ENCODE measurements at places on chromosomes 16 and 17.

GRCh38 chr16:53809088-53809932, 105.4 kb downstream of the FTO start:
- no peak for DNase-seq

DNA sequence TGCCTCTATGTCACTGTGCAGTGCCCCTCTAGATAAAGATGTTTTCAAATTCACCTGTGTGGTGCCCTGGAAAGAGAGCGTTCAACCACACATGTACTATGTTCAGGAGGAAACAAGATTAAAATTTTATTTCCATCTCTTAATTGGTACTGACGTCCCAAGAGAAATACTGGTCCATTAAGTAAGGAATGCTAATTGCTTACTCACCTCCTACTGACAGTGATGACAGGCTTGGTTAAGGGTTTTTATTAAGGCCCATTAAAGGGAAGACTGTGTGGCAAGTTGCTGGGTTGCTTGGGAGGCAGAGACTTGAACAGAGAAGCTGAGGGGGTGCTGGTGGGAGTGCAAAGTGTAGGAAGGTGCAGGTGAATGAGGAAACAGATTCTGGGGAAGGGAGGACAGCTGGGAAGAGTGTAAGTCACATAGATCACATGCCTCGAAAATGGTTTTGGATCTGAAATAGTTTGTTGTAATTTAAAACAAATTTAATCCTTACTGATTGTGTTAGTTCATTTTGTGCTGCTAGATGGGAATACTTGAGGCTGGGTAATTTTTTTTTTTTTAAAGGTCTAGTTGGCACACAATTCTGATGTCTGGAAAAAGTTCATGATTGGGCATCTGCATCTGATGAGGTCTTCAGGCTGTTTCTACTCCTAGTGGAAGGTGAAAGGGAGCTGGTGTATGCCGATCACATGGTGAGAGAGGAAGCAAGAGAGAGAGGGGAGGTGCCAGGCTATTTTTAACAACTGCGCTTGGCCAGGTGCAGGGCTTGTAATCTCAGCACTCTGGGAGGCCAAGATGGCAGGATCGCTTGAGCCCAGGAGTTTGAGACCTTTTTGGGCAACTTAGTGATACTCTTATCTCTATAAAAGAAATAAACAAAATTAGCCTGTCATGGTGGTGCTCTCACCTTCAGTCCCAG, 140.5 kb downstream of the CACNG3 start:
- DNase-seq = no peak

- DNase-seq = no peak
Observed at GRCh38 chr17:19946921-19947320, 30.7 kb downstream of the AKAP10 start.

GRCh38 chr17:77394540-77395295, 253.9 kb downstream of the SEC14L1 start:
- DNase-seq = no peak

GRCh38 chr16:21523411-21524067, 75.8 kb upstream of the METTL9 start:
- DNase-seq = no peak

DNA sequence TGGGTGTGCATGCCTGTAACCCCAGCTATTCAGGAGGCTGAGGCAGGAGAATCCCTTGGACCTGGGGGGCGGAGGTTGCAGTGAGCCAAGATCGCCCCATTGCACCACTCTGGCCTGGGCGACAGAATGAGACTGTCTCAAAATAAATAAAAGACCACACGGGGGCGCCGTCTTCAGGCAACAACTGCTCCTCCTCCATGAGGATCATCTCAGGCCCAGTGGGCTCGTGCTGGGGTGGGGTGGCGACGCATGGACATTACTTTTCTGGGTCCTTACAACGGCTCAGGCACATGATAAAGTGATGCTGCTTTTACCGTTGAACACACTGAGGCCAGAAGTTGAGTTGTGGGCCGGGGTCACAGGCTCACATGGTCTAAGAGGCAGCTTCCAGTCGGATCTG, 56.2 kb downstream of the PRMT7 start:
- peak; percentile 64 for DNase-seq

GRCh38 chr17:12070561-12070960, 49.9 kb downstream of the MAP2K4 start:
- DNase-seq = no peak

DNA sequence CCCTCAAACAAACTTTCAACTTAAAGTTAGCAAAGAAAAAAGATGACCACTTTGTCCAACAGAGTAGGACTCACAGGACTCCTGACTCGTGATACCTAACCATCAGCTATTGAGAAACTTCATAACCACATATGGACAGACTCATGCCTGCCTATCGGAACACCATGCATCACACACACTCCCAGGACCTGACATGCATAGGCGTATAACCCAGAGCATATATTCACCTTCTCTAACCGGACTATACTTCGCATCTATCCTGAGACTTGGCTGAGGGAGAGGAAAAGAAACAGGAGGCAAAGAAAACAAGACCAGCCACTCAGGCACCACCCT, 2.2 kb downstream of the PIP4K2B start:
- DNase-seq = no peak

DNA sequence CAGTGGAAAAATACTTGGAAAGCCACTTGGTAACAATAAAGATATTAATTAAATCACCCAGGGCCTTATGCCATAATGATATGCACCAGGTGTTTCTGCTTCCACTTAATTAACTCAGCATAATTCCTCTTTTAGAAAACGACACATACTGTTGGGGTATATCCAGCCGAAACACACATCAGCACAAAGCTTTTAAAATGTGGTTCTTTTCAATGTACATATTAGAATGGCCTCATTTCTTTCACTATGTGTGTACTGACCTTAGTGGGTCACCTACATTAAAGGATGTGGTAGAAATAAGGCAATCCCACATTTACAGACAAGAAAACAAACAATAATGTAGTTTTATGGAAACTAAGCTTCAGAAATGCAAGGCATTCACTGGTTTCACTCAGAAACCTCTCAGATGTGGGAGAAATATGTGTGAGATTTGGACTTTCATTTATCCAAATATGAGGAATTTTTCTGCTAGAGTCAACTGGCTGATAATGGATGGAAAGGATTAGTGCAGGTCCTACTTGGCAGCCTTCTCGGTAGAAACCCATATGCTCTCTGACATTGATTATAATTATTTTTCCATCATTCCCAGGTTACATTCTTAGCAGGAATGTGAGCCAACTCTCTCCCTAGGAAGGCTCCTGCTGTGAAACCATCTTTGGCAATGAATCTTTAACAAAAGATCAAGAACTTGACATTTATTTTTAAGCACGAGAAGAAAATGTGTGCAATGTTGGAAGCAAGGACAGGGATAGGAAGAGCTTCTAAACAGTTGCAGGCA, 66.7 kb upstream of the DHX40 start:
- no peak for DNase-seq

DNA sequence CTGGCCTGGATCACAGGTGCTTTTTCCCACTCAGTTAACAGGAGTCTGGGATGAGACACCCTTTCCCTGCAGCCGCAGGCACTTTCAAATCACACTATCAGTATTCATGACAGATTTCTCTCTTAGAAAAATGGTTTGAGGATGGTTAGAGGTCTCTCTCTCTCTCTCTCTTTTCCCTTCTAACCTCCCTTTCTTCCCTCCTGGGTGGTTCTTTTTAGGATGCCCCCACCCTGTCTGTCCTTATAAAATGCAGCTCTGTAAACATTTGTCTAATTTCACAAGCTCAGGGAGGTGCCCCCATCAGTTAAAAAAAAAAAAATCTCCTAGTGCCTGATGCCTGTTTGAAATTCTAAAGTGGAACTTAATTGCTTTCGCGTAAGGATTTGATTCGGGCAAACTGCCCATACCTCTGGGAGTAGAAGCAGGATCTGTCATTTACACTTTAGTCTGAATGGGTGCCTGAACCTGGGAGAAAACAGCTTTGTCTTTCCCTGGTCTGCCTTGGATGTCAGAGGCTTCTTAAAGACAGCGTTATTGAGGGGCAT, 158.8 kb downstream of the CCDC182 start:
- DNase-seq = no peak

DNA sequence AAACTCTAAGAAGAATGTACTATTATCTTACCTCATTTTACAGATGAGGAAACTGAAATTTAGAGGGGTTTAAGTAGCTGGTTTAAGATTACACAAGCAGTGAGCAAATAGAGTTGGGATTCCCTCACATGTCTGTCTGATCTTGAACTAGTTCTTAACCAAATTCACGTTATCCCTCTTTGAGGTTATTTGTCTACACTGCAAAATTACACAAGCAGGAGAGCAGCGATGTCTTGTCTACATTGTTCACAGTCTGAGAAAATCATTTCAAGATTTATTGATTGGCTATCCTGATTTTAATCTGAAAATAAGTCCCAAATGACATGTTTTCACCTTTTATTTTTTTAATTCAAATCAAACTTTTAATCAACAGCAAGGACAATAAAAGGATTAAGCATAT, 56.9 kb downstream of the SOX9 start:
- no peak for DNase-seq

DNA sequence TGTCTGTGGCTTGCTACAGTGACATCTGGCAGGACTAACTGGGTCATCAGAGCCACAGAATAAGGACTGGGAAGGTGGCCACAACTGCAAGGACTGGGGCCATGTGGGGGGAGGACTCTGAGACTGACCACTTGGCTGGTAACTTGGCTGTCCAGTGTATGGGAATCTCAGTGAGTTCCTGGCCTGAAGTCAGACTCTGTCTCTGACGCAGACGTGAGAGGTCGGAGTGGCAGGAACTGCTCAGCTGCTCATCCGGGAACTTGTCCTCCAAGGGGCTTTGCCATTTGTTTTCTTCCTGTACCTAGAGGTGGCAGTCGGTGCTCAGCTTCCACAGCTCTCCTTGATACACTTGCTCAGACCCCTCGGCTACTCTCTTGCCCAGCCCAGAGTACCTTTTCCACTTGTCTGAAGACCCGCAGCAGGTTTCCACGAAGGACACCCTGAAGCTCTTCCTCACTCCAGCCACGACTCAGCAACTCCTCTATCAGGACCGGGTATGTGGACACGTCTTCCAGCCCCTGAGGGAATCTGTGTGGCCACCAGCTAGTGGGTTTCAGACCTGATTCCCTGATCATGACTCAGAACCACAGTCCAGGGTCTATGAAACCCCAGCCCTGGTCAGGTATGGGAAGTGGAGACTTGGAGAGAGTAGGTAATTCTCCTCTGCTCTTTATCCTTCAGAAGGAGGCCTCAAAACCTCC, 7.3 kb upstream of the DPEP3 start:
- no peak for DNase-seq

DNA sequence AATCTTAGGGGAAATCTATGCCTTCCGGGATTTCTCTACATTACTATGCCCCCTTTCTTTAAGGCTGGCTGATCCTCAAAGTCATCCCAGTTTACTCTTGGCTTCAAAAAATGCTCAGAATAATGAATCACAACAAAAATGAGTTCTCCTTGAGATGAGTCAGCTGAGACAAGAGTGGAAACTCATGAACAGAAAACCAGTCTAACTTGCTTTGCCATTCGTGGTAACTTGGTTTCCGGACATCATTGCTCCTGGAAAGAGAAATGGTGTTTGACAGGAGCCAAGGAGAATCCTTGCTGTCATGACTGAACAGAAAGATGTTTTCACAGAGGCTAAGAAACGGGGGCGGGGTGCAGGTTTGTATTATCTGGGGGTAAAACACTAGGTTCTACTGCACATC, 435.6 kb upstream of the DYNLRB2 start:
- no peak for DNase-seq

GRCh38 chr17:350706-351448, 1.7 kb downstream of the RPH3AL start:
- no peak for DNase-seq

GRCh38 chr17:58531661-58532554, 17.5 kb upstream of the MTMR4 start:
- DNase-seq = peak; percentile 77

DNA sequence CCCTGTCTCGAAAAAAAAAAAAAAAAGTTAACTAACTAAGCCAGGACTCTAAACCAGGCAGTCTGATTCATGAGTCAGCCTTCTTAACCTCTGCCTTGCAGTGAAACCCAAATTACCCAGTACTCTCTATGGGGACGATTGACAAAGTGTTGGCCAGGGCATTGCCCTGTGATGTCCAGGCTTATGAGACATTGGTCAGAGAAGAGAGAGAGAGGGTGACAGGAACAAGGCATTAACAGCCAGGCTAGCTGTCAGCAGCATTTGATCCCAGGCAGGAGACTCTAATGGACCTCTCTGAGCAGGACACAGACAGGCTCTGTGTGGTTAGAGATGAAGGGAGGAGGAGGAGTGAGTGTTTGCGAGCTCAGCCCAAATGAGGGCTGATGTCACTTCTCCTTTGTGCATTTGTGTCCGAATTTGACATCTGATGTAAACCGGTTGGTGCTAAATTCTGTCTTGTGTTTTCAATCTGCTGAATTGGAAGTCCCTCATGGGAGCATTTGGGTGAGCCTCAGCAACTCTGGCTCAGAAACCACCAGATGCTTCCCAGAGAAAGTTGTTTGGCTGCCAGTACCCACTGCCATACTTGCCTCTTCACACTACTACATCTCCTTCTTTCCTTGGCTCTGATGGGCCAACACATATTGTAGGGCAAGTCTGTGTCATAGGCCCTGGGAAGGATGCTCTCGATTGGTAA, 4.3 kb upstream of the MYL4 start:
- peak; percentile 55 for DNase-seq

GRCh38 chr16:22970209-22970865, 156.4 kb downstream of the HS3ST2 start:
- no peak for DNase-seq

DNA sequence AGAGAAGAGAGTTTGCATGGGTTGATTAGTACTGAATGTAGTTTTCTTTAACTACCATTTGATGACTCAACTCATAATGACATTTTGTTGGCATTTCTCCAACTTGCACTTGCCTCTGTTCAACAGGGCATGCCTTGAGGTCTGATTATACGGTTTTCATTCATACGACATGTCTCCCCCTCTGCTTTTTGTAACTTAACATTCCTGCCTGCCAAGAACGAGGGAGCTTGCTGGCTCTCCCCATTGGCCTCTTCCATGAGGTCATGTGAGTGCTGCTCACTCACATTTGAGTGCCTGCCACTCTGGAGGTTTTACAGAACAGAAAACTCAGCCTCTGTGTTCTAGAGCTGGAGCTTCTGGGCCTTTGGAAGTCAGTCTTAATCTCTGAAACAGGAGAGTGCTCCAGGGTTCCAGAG, 19.7 kb downstream of the MAP2K6 start:
- DNase-seq = no peak

DNA sequence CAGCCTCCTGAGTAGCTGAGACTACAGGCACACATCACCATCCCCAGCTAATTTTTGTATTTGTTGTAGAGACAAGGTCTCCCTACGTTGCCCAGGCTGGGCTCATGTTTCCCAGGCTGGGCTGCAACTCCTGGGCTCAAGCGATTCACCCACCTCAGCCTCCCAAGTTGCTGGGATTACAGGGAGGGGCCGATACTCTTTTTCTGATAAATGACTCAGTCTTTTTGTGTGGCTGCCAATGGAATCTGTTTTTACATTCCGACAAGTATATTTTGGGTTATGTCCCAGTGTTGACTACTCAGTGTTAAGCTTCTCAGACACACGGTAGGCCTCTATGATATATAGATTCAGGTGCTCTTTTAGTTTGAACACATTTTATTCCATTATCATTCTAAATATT, 58.1 kb downstream of the SLFN11 start:
- DNase-seq = no peak

- DNase-seq = no peak
Observed at GRCh38 chr17:7644775-7645174, 6.0 kb upstream of the ATP1B2 start.

GRCh38 chr16:65453646-65454045, 331.8 kb upstream of the CDH11 start:
- no peak for DNase-seq
